ENCODE measurements at places on chromosomes 7 and 10.
A peak's percentile ranks its signal among the peaks of the same experiment; 100 is the strongest.

DNA sequence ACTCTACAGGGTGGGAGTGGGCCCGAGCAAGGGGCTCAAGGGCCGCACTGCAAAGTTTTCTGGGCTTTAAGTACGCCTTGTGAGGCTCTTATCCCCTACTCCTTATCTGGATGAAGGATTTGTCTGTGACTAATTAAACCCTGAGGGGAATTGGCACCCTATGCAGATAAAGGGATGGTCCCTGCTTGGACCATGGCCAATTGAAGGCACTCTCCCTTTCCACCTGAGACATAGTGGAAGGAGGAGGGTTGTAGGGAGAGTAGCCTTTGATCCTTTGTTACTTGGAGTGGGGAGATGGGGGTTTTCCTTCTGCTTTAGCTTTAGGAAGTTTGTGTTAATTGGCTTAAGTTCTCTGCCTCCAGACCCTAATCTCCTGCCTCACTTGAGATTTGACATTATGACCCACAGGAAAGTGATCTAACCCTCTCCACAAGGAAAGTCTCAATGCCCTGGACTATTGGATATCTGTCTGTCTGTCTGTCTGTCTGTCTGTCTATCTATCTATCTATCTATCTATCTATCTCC, 1158.8 kb upstream of the SORCS1 start:
- no peak for DNase-seq

DNA sequence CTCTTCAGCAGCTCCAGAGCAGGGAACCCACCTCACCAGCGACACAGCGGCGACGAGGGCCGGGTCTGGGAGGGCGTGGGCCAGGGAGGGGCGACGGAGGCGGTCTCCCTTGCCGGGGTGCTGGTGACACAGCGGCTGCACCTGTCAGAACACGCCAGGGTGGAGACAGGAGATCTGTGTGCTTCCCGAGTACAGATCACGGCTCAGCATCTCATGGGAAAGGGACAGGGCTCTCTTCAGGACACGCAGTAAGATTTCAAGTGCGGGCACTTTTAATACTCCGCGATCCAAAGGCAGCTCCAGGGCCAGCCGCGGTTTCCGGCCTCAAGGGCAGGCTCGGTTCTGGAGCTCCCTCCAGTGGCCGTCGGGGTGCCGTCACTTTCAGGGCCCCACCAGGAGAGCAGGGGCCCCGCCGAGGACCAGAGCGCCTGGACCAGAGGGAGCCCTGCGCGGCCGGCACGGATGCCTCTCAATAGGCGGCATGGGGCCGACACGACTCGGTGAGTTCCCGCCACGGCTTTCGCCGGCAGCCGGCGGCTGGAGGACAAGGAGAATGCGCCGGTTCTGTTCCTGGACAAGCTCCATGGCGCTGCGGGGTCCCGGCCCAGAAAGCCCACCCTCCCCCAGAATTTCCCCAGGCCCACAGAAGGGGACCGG, 21.4 kb downstream of the GPR146 start:
- peak; percentile 84 for DNase-seq

DNA sequence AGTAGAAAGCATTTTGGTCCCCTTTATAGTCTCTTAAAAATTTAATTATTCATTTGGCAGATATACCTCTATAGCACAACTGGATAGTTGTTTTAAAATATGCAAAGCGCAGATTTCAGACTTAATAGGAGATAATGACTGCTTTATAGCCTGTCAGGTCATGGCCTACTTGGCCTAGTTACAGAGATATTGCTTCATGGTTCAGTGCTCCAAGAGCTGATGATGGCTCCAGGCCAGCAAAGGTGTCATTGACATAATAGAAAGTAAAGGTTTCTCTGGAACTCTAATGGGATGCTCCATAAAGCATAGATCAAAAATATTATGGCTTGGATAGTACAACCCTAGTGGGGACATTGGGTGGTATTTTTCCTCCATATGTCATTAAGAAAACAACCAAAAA, 285.7 kb downstream of the NXPH1 start:
- DNase-seq, result no peak

GRCh38 chr10:132248455-132249225, 59.1 kb downstream of the STK32C start:
- peak; percentile 37 for DNase-seq

DNA sequence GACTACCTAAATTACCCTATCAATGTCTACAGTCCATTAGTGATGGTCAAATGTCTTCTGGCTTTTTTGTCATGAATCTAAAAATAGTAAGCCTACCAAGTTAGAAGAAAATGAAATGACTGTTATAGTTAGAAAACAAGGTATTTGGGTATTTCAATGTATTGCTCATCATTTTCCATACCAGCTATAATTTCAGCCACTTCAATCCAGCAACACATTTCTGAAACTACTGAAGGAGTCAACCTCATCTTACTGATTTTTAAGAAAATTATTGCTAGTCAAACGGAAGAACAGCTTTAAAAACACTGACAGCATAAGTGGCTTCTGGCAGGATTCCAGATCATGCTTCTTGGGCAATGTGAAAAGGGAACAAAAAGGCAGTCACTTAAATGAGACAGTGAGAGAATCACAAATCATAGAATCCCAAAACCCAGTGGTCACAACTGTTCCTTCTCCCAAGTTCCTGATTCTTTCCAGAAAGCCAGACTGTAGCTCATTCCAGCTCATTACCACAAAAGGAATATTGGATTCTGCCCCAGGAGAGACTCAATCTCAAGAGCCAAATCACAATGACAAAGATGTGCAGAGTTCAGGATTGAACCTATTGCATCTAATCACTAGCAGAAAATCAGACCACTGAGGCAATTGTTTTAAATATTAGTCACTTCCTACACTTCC, 61.2 kb upstream of the LRRN3 start:
- DNase-seq, result no peak

- no peak for DNase-seq
Measured at GRCh38 chr10:98326621-98327027, 58.6 kb upstream of the LOXL4 start.

GRCh38 chr7:143015926-143016490, 10.9 kb downstream of the OR9A2 start:
- DNase-seq, result no peak
